ENCODE measurements at places on chromosomes 2 and 18. TPM values are rescaled to one million over a fixed set of nuclear protein-coding genes. Genes with fewer than 3 reads are reported as not detected.

Gene SPATA3
- total RNA-seq = not detected

Gene FAM124B
- total RNA-seq = 4.8 TPM

Gene BBS5
- 10.6 TPM for total RNA-seq

GRCh38 chr2:135175177-135175576 lies 123.1 kb downstream of the RAB3GAP1 start:
- H3K4me1 ChIP-seq = no peaks in the 10 kb centered on the region
- DNase-seq = no peak
- H3K27me3 ChIP-seq = no peaks in the 10 kb centered on the region

Gene COBLL1
- 101 TPM for total RNA-seq

Gene RFX8
- 0.96 TPM for total RNA-seq

Gene CREB1
- total RNA-seq = 62.0 TPM

Gene CHRNA1
- total RNA-seq = not detected

GRCh38 chr2:38079116-38080052 lies 3.4 kb upstream of the CYP1B1 start:
- no peak overlapping the region for H3K4me3 ChIP-seq
- H3K36me3 ChIP-seq = no peaks in the 10 kb centered on the region
- H3K4me1 ChIP-seq = no peaks in the 10 kb centered on the region
- no peaks in the 10 kb centered on the region for H3K27me3 ChIP-seq
- no peak for DNase-seq

Gene EFR3B
- total RNA-seq = 1.3 TPM

DNA sequence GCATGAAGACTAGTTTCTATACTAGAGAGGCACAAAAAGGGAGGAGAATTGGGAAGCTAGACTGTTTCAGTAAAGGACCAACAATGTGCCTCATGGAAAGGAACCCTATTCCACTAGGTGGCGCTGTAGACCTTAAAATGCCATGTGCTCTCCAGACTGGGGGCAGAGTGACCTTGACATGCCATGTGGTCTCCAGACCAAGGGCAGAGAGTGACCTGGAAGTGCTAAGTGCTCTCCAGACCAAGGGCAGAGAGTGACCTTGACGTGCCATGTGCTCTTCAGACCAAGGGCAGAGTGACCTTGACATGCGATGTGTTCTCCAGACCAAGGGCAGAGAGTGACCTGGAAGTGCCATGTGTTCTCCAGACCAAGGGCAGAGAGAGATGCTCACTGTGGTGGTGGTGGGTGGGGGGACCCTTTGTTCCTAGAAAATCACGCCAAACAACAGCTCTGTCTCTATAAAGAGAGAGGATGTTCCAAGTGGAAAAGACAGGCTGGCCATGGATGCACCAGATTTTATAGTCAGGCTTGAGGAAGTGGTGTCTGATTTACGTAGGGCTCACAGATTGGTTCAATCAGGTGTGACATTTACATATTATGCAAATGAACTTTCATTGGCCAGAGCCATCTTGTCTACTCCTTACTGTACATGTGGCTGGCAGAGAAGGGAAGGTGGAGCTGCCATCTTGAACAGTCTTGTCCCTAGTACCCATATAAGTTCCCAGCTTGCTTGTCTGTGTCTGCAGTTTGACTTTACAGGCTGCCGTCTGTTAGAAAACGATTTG lies 344.0 kb upstream of the DDX18 start:
- no peaks in the 10 kb centered on the region for H3K36me3 ChIP-seq
- no peak overlapping the region for H3K4me3 ChIP-seq
- DNase-seq = no peak
- H3K27ac ChIP-seq = no peak overlapping the region

Measured in aorta (tissue), 5 donors.